ENCODE measurements at places on chromosomes 3 and 15.

GRCh38 chr3:168249205-168249549 is 153.5 kb upstream of the GOLIM4 start:
- no peak for DNase-seq

DNA sequence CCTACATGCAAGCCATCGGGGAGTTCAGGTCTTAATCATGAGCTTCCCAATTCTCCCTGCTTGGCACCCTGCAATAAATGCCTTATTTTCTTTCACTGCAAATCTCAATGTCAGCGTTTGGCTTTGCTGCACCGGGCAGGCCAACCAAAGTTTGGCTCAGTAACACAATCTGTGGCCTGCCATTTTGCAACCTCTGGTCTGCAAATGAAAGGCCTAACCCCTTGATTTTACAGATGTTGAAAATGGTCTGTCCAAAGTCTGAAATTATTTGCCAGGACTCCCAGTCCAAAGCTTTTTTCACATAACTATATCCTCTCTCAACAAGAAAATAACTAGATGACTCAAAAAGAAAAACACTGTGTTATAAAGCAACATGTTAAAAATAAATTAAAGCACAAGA is 34.0 kb upstream of the LEKR1 start:
- DNase-seq: no peak

GRCh38 chr3:105967117-105967516 is 98.3 kb upstream of the CBLB start:
- no peak for DNase-seq

DNA sequence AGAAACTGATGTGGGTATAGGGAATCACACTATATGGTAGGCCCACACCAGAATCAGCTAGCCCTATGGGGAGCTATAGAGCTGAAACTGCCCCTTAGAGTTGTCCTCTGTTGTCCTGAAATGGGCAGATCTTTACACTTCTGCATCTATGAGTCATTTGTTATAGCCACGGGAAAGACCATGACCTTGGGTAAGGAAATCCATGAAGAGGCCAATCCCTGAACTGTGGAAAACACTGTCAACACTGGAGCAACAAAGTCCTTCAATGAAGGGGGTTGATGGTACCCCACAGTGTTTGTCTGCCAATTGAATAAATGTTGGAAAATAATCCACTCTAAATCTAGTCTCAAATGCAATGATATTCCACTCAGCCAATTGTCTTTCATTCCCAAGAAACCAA is 5.2 kb upstream of the CD200R1 start:
- DNase-seq: no peak

DNA sequence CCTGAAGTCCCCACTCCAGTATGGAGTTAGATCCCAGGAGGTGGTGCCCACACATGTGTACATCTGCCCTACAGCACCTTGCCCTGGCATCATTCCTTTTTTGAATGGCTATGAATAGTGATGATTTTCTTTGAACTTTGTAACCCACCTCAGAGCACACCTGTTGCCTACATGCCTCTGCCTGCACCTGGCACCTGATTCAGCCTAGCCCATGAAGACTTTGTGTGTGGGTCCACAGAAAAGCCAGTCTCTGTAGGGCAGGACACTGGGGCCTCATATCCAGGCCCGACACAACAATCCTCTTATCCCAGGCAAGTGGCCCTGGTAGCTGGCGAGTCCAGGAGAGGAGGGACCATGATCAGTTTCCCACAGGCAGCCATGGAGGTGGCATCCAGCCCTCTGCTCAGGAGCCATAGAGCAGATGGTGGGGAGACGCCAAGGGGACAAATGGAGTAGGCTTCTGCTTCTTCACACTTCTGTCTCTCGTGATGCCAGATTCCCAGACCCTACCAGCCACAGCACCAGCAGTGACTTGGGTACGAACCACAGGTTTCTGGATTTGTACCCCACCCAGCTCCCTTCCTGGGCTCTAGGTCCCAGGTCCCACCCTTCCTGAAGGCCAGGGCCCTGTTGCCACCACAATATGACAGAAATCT is 230.7 kb downstream of the UACA start:
- no peak for DNase-seq

- DNase-seq: no peak
These were observed 12.8 kb upstream of the KLHL40 start for GRCh38 chr3:42672515-42672914.

GRCh38 chr3:190699776-190700175 is 162.7 kb downstream of the GMNC start:
- no peak for DNase-seq

GRCh38 chr15:91622711-91623342 is 230.7 kb upstream of the SLCO3A1 start:
- no peak for DNase-seq

DNA sequence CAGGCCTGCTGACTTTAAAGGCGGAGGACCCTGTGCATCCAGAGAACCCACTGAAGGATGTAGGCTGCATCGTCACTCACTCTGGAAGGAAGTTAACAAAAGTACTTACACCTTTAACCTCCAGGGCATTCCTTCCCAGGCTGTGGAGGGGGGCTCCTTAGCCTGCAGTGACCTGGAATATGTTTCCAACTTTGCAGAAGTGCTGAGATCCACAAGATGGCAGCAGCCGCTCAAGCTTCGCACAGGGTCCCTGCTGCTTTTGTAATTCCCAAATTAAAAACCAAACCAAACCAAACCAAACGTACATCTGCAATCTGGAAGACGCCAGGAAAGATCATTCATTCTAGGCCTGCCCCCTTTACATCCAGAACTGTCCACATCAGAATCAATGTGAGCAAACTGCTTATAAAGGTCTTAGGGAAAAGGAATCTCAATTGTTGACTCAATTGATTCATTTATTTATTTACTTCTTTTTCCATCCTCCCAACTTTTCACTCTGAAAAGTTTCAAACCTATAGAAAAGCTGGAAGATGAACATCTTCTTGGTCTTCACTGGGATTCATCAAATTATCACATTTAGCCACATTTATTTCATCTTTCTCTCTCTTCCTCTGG is 70.5 kb upstream of the KLHL25 start:
- DNase-seq: no peak
